ENCODE measurements at places on chromosomes 6 and 20. TPM values are rescaled to one million over a fixed set of nuclear protein-coding genes. Genes with fewer than 3 reads are reported as not detected.

DNA sequence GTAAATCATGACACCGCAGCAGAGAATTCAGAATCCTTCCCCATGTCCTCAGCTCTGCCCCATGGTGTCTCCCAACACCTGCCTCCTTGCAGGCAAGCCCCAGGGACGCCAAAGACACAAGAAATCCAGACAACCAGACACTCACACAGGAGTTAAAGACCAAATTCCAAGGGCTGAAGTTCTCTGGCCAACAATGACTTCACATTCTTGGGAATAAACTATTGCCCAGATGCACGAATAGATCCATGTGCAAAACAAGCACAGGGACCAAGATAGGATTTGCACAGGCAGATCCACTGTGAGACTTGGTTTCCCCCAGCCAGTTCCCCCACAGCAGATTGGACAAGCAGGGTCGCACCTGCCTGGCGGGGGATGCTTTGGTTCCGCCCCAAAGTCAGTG, 246.7 kb downstream of the SOD2 start:
- no peak for DNase-seq

GRCh38 chr6:150681578-150682395, 82.1 kb downstream of the PLEKHG1 start:
- no peak for DNase-seq

- DNase-seq, result no peak
These were observed 27.3 kb upstream of the HFE start for GRCh38 chr6:26059941-26060340.

ULBP1 gene
- 0.67 TPM for total RNA-seq

DNA sequence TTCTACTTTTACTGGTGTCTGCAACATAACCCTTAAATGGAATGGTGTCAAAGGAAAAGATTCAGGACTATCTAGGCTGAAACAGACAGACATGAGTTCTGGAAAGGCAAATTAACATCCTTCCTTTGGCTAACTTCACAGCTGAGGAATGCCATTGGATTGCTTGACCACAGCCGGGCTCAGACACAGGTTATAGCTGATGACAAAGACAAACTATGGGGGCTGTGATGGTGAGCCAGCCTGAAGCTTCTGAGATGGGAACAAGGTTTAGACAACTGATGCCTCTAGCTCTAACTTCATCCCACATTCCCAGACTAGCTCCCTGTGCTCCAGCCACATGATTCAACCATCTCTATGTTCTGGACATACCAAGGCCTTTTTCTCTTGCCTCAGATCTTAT, 15.3 kb downstream of the POLR1C start:
- DNase-seq, result no peak

DNA sequence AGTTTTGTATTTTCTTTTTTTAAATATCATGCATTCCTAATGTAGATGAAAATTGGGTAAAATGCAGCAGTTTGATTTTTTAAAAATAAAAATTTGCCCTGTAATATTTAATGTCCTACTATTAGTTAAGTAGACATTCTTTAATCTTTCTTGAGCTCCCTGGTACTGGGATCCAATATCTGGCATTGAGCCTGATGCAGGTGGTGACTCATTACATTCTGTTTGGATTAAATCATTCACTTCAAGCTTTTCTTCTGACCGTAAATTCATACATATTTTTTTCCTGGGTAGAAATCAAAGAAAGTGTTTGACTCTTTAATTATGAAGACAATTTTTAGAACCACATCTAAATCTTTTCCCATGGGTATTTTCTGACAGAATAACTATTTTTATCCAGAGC, 768.8 kb upstream of the SLC35B3 start:
- DNase-seq, result no peak

CPNE5 gene
- total RNA-seq, result 0.47 TPM

RIPOR3 gene
- not detected for total RNA-seq

Measured in activated CD4-positive, alpha-beta T cell treated with anti-CD3 and anti-CD28 coated beads, Interleukin-2, amount 10 ng/mL, durations not matched to agents 7 days and 5 days (primary cell).